Activated T-cell treated with anti-CD3 and anti-CD28 coated beads, Interleukin-2, amount 50 U/mL, for 1 hour (primary cell): ENCODE measurements at places on chromosomes 2 and 18.

DNA sequence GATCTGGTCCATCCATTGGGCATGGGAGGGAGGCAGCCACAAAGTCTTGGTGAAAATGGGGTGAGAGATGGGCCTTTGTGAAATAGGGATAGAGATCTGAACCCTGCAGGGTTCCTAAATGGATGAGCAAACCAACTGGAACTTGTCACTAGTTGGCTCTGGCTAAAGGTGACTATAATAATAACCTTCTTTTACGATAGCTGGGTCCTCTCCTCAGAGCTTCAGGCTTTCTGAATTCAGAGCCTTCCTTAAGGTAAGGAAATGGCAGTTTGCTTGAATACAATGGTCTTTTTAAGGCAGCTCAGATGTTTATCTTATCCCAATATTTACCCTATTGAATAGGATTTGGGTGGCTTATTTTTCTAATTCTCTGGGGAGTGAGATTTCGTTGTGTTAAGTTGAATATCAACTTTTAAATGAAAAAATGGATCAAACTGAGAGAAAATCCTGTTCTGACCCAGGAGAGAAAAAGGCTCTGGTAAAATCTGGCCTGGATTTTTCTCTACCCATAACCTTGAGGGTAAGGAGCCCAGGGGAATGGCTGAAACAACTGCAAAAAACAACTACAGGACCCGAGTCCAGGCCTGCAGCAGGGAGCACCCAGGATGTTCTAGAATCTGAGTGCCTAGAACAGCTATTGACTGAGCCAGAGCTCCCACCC is 61.1 kb upstream of the CXCR4 start:
- no peak for DNase-seq

DNA sequence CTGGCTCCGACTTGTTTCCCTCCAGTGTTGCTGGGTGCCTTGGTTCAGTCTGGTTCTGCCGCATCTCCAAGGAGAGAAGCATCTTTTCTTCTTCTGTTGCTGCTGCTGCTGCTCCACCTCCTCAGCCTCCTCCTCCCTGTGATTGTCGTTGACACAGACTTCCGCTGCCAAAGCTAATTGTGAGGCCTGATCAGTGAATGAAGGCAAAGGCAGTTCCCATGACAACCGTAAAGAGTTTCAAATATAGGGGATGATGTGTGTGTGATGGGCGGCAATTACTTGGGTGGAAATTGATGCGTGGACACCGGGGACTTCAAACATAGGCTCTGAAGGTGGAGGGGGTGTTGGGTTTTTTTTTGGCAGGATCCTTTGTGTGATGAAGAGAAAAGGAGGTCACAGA is 13.7 kb downstream of the TET3 start:
- DNase-seq = peak; percentile 45

- DNase-seq = peak; percentile 69
Observed at GRCh38 chr2:134207589-134208209, 46.2 kb upstream of the MGAT5 start.

- DNase-seq = no peak
Observed at GRCh38 chr2:55311444-55311870, 42.4 kb upstream of the MTIF2 start.
